ENCODE measurements at places on chromosomes 2 and 18.

DNA sequence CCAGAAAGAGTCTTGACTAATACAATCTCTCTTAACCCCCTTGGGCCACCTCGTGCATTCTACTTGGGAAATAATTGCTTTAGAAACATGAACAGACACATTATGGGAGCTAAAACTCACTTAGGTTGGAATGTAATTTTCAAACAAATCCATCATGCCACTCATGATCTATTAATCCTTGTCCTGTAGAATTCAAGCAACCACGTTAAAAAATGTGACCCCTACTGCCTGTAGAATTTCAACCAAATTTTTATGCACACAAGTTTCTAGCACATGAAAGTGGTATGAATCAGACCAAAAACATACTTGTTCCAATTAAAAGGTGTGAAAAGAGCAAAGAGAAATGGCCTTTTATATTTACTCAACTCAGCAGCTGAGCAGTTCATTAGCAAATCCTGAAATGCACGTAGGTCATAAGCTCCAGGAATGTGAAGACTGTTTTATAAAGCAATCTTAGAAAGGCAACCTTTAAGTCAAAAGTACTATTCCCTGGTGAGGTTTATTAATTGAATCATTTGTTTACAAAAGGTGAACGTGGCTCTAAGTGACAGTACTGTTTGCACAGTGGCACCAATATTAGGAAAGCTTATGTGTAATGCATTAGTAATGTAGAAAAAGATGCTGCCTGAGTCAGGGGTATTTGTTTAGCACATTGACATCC lies 459.4 kb upstream of the UBE2E3 start:
- no peak for DNase-seq

- DNase-seq = no peak
These were observed 2.6 kb downstream of the RAB27B start for GRCh38 chr18:54830866-54831265.

GRCh38 chr2:9695941-9696340 lies 65.1 kb upstream of the YWHAQ start:
- no peak for DNase-seq

GRCh38 chr2:146349334-146349733 lies 1495.5 kb upstream of the ACVR2A start:
- DNase-seq = no peak

DNA sequence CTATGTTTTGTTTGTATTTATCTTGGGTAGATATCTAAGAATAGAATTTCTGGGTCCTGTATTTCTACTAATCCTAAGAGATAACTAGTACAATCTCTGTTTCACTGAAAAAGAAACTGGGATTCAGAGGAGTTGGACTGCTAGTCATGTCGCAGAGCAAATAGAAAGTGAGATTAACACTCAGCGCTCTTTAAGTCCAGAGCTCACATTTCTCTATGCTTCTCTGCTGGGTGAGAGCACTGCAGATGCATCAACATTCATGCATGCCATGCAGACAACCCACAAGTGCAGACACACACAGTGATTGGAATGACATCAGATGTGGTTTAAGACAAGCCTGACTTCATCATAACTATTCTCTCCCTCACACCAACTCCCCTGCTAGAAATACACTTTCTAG lies 563.8 kb downstream of the TDRD15 start:
- no peak for DNase-seq

DNA sequence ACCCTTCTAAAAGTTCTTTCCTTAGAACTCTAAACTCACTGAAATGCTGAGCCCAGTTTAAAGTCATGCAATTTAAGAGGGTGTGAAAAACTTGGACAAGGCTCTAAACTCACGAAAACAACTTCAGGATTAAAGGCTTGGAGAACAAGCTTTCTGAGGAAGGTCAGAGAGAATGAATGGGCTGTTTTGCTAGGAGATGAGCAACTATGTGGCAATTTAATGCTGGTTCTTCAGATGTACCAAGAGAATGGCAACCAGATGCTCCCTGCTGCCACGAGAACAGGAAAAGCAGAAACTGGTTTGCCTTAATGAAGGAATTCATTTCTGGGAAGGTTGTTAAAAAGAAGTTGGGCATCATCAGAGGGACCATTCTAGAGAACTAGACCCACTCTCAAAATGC lies 77.8 kb upstream of the PMAIP1 start:
- no peak for DNase-seq

- no peak for DNase-seq
These were observed 357.0 kb upstream of the ID2 start for GRCh38 chr2:8324901-8325300.

GRCh38 chr2:174033163-174033550 lies 68.0 kb upstream of the SP3 start:
- DNase-seq = no peak

DNA sequence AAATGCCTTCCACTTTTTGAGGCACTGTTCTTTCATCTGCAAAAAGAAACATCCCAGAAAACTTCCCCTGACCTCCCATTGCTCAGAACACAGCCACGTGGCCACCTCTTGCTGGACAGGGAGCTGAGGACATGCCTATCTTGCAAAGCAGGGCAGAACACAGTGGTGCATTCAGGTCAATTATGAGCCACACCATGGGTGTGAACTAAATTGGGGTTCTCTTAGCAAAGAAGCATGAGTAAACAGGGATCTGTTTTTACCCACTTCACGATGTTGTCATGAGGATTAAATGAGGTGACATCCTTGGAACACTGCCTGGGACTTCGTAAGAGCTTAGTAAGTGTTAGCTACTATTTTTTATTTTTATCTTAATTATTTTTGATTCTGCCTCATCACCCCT lies 25.1 kb downstream of the BMP10 start:
- DNase-seq = no peak

- no peak for DNase-seq
These were observed 116.2 kb upstream of the STPG4 start for GRCh38 chr2:47271054-47272000.

DNA sequence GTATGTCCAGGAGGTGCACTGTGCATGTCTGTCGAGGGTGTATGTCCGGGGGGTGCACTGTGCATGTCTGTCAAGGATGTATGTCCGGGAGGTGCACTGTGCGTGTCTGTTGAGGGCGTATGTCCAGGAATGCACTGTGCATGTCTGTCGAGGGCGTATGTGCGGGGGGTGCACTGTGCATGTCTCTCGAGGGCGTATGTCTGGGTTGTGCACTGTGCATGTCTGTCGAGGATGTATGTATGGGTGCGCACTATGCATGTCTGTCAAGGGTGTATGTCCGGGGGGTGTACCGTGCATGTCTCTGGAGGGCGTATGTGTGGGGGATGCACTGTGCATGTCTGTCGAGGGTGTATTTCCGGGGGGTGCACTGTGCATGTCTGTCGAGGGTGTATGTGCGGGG lies 249.3 kb upstream of the MYT1L start:
- no peak for DNase-seq

- no peak for DNase-seq
These were observed 939.0 kb upstream of the CRIM1 start for GRCh38 chr2:35416391-35417140.

GRCh38 chr2:239684271-239684810 lies 283.5 kb upstream of the HDAC4 start:
- DNase-seq = no peak

DNA sequence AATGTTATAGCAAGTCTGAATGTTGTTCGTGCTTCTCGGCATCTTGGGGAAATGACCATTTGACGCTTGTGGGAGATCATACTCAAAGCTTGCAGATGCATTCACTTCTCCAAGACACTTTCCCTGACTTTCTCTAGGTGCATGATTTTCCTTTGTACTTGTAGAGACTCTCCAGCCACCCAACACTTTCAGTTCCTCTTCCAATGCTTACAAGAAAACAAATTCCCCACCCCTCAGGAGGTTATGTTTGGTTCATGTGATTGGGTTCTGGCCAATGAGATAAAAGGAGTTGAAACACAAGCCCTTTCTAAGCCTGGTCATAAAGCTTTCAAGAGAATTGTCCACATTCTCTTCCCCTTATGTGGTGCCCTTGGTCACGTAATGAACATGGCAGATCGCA lies 156.3 kb downstream of the EPHA4 start:
- no peak for DNase-seq

DNA sequence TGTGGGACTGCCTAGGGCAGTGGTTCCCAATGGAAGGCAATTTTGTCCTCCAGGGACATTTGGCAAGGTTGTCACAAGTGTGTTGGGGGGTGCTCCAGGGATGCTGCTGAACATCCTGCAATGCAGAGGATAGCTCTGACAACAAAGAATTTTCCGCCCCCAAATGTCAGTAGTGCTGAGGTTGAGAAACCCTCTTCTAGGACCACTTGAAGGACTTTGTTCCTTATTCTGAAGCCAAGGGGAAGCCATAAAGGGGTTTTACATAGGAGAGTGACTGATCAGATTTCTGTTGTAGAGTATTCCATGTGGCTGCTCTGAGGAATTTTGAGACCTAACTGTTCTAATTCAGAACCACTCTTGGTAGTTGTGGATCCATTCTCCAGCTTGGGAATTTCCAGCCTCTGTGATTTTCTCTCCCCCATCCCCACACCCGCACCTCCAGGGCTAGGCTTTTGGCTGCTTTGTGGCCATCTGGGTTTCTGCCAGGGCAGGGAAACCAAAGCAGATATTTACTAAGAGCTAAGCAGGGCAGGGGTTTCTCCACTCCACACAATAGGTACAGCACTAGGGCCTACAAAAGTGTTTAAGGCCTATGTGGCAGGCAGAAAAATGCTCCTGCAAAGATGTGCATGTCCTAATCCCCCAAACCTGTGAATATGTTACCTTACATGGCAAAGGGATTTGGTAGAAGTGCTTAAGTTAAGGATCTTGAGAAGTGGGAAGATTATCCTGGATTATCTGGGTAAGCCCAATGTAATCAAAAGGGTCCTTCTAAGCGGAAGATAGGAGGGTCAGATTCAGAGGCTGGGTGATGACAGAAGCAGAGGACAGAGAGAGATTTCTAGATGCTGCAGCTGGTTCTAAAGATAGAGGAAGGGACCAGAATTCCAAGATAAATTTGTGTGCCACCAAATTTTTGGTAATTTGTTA lies 135.4 kb downstream of the TMEM17 start:
- DNase-seq = no peak

GRCh38 chr18:31609886-31610285 lies 18.2 kb downstream of the TTR start:
- no peak for DNase-seq
